Dermis microvascular lymphatic vessel endothelial cell (primary cell): ENCODE measurements at places on chromosomes 7 and 10. TPM values are rescaled to one million over a fixed set of nuclear protein-coding genes. Genes with fewer than 3 reads are reported as not detected.

OPN4 gene
- total RNA-seq, result not detected in 2 replicates

PITX3 gene
- total RNA-seq, result not detected in 2 replicates

ARMC3 gene
- not detected in 2 replicates for total RNA-seq

LLCFC1 gene
- total RNA-seq, result not detected in 2 replicates
